Kidney tubule cell (primary cell): ENCODE measurements at places on chromosomes 4 and X.

- peak; percentile 26 for DNase-seq
Observed at GRCh38 chr4:168515222-168516011, 18.6 kb downstream of the PALLD start.

GRCh38 chr4:182925298-182925757, 8.1 kb upstream of the DCTD start:
- peak; percentile 87 for DNase-seq

DNA sequence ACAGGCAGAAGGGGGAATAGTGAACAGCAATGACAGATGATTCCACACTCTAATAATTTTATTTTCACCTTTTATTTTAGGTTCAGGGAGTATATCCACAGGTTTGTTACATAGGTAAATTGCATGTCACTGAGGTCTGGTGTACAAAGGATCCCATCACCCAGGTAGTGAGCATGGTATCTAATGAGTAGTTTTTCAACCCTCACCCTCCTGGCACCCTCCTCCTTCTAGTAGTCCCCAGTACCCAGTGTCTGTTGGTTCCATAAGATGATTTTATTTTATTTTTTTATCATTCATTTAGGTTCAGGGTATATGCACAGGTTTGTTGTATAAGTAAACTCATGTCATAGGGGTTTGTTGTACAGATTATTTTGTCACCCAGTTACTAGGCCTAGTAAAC, 58.6 kb upstream of the UGT8 start:
- no peak for DNase-seq

GRCh38 chr4:90084967-90085295, 42.3 kb upstream of the CCSER1 start:
- DNase-seq: no peak

GRCh38 chr4:24131954-24132673, 242.3 kb upstream of the PPARGC1A start:
- DNase-seq: no peak

DNA sequence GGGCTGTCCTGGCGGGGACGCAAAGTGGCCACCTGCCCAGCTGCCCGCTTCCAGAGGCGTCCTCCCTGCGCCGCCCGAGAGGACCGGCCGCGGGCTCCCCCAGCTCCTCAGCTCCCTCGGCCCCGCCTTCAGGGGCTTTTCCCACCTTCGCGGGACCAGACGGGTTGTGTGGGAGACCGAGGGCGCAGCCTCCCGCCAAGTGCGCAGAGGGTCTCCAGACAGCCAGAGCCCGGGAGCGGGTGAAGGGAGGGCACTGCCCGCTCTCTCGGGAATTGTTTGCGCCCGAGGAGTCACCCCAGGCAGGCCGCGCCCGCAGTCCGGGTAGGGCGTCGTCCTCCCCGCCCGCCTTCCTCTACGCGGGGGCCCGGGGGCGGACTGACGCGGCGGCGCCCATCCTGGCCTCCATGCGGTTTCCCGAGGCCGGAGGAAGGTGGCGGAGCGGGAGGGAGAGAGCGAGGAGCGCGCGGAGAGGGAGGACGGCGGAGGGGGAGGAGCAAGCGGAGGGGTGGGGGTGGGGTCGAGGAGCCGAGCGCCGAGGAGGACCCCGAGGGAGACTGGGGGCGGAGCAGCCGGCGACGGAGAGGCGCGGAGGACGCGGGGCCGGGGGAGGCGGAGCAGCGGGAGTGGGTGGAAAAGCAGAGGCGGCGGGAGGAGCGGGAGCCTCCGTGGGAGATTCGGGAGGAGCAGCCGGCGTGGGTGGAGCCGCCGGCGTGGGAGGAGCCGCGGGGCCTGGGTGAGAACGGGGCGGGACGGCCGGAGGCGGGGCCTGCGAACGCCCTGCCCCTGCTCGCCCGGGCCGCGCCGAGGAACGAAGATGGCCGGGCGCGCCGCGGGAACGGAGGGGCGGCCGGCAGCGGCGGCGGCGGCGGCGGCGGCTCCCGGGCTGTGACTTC, 47.5 kb downstream of the CLDN34 start:
- DNase-seq: peak; percentile 90

- DNase-seq: no peak
Observed at GRCh38 chrX:105870445-105870844, 48.1 kb downstream of the NRK start.

GRCh38 chr4:38925492-38926413, 58.1 kb downstream of the FAM114A1 start:
- no peak for DNase-seq

DNA sequence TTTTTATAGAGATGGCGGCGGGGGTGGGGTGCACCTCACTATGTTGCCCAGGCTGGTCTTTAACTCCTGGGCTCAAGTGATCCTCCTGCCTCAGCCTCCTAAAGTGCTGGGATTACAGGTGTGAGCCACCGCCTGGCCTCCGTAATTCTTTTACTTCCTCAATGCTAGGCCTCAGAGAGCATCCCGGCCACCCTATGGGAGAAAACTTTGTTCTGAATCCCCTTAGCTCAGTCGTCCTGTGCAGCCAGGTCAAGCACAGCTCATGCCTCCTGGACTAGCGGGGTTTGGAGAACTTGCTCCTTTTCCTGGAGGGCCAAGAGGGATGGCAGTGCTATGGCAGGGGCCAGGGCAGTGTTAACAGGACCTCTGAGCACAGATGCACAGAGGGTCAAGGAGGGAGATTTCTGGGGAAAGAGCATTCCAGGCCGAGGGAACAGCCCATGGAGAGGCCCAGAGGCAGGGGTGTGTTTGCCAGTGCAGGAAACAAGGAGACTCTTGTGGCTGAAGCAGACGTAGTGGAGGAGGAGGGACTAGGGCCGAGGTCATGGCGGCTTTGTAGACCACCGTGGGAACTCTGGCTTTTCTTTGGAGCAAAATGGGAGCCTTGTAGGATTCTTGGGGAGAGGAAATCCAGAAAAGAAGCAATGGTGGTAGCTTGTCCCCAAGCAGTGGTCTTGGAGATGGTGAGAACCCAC, 9.8 kb upstream of the TNIP2 start:
- DNase-seq: no peak

- DNase-seq: no peak
Observed at GRCh38 chrX:26470941-26471340, 255.0 kb downstream of the MAGEB5 start.

DNA sequence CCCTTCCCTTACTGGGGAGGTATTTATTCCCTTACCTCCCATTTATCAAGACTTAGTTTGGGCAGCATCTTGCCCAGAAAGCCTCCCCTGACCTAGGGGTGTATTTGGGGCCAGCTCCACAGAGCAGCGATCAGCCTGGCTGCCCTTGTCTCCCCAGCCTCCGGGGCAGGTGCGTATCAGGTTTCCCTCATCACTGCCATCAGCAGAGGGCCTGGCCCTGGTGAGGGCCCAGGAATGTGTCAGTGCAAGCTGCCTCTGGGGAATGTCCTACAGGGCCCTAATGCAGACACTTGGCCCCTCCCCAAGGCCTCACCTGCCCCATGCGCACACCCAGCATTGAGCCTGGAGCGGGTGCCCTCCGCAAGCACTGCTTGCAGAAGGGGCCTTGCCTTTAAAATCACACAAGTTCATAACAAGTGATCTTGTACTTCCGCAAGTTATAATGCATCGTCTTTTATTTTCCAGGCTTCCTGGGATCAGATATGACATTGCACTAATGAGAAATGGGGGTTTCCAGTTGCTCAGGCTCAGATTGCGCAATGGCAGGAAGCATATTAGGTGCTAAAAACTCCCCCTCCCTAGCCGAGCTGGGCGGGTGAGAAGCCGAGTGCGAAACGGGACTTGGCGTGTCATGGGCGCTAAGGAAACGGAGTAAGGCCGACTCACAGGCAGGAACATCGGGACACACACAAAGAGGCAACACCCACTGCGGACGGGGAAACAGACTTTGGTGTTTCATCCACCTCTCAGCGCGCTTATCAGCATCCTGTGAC, 25.4 kb upstream of the AFAP1 start:
- DNase-seq: peak; percentile 78

DNA sequence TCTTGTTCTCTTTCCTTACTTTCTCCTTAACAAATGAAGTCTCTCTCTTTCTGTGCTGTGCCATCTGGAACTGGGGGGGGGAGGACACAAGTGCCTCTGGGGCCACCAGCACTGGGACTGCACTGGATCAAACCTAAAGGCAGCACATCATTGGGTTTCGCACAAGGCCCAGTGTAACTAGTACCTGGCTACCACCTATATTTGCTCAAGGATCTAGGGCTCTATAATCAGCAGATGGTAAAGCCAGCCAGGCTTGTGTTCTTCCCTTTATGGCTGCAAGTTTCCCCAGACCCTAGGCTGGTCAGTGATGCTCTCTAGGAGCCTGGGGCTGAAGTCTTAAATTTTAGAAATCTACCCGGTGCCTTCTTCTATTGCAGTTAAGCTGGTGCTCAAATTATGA, 40.1 kb downstream of the RTL3 start:
- no peak for DNase-seq

- DNase-seq: peak; percentile 49
Observed at GRCh38 chrX:72308566-72309296, 3.0 kb upstream of the CITED1 start.

GRCh38 chr4:42466273-42466844, 69.1 kb downstream of the SHISA3 start:
- no peak for DNase-seq

- DNase-seq: peak; percentile 36
Observed at GRCh38 chr4:128287141-128287870, at the start of gene PGRMC2. Gene PGRMC2 (minus strand): TSS chr4:128287813. CDS start chr4:128287790, 23 bp downstream.

DNA sequence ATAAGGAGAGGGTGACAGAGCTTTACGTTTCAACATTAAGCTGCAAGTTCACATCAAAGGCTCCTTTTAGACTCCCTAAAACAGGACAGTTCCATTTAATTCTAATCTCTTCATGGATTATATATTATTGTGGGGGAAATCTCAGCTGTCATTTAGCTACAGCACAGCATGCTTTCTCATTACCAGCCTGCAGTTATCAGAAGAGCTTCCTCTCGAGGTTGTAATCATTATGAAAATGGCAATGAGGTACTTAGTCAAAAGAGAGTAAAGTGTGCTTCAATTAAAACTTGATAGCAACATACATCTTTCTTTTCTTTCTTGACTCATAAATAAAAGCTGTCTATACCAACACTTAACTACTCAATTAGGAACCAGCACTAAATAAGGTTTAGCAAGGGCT, 896.8 kb downstream of the ADGRL3 start:
- no peak for DNase-seq

GRCh38 chr4:124030147-124030546, 633.6 kb downstream of the SPRY1 start:
- DNase-seq: no peak

- no peak for DNase-seq
Observed at GRCh38 chr4:156775813-156776212, 195.8 kb downstream of the PDGFC start.

GRCh38 chrX:139058831-139059495, 347.4 kb upstream of the FGF13 start:
- peak; percentile 91 for DNase-seq

- no peak for DNase-seq
Observed at GRCh38 chr4:81049907-81050306, 19.4 kb downstream of the BMP3 start.

GRCh38 chrX:1754077-1754476, 139.2 kb downstream of the ASMT start:
- no peak for DNase-seq

DNA sequence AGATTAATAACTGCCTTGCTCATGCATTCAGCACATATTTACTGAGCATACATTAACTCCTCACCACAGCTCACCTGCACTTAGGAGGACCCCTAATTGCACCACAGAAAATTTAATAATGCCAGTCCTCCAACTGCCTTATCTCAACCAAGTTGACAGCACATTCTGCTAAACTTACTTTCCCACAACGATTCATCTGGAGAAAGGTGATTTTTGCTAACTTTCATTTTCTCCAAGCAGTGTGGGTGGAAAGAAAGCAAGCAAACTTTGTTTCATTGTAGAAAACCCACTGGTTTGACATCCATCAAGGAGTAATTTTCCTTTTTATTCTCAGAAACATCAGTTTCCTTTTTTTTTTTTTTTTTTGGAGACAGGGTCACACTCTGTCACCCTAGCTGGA, 49.1 kb downstream of the RASGEF1B start:
- no peak for DNase-seq

GRCh38 chr4:184873054-184873453, 47.3 kb upstream of the ACSL1 start:
- DNase-seq: no peak

GRCh38 chrX:1528186-1528883, 8.7 kb downstream of the P2RY8 start:
- no peak for DNase-seq

GRCh38 chrX:7115557-7115956, 32.0 kb upstream of the STS start:
- DNase-seq: no peak

GRCh38 chr4:32607978-32608377, 1887.8 kb downstream of the PCDH7 start:
- no peak for DNase-seq

- DNase-seq: no peak
Observed at GRCh38 chr4:121229993-121230392, 65.9 kb upstream of the TNIP3 start.

DNA sequence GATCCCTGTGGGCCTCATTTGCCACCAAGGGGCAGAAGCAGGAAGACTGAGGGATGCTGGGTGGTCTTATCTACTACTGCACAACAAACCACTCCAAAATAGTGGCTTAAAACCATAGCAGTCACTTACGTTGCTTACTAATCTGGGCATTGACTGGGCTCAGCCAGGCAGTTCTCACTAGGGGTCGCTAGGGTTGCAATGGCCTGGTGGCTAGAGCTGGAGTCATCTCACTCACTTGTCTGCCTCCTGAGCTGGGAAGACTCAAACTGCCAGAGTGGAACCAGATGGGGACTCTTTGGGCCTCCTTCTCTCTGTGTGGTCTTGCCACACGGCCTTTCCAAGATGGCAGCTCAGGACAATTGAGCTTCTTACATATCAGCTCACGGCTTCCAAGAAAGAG, 216.3 kb upstream of the BCOR start:
- no peak for DNase-seq

DNA sequence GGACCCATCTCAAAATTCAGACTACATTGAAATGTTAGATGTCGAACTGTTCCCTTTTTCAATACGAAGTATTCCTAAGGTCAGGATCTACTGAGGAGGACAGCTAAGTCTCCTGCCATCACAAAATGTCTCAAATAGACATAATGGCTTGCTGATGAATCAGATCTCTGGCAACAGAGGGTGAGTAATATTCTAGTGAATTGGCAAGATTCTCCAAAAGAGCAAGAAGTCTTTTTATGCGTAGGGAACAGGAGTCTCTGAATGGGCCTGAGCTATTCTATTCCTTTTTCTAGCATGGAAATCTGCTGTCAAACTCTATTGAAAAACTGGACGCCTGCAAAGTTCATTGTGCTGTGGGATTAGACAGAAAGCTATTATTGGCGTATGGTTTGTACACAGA, 145.4 kb downstream of the FNIP2 start:
- peak; percentile 68 for DNase-seq

- DNase-seq: peak; percentile 13
Observed at GRCh38 chr4:180636696-180637404, 1606.4 kb upstream of the TENM3 start.

DNA sequence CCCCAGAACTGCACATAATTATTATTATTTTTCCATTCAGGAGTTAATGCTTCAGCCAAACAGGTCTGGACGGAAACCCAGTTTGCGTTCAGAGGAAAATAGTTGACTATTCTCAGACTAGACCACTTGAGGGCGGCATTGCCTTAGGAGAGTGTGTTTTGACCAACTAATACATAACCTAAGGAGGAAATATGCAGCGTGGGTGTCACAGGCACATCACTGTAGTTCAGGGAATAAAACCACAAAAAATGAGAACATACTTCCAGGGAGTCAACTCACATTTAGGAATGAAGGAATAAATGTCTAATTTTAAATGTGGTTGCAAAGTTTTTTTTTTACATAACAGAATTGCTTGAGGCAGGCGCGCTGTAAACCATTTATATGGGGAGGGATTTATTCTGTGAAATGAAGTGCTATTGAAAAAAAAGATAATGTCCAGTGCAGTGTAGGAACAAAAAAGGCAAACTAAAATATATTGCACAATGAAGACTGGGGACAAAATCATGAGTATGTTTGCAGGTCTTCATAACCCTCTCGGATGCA, 93.3 kb downstream of the SYNPO2 start:
- peak; percentile 81 for DNase-seq
